Lung (tissue), 17 donors: ENCODE measurements at places on chromosomes 3 and 15. TPM values are rescaled to one million over a fixed set of nuclear protein-coding genes. Genes with fewer than 3 reads are reported as not detected.

DNA sequence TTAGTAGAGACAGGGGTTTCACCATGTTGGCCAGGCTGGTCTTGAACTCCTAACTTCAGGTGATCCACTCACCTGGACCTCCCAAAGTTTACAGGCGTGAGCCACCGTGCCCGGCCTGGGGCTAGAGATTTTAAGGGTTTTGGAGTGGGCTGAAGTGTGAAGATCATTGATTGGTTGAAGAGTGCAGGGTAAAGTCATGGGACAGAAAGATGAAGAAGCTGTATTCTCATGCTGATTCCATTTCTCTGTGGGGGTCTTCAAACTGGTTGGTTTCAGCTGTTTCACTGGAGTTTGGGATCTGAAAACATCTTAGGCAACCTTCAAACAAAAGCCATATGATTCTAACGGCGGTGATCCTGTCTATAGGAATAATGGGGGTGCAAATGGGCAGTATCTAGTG is 52.1 kb downstream of the GATM start:
- H3K27me3 ChIP-seq: no peaks in the 10 kb centered on the region
- no peaks in the 10 kb centered on the region for H3K36me3 ChIP-seq
- no peak for DNase-seq
- H3K4me3 ChIP-seq: no peak overlapping the region
- no peak overlapping the region for H3K27ac ChIP-seq

GRCh38 chr3:169328471-169328870 is 335.0 kb downstream of the MECOM start:
- no peak overlapping the region for H3K4me3 ChIP-seq
- no peaks in the 10 kb centered on the region for H3K4me1 ChIP-seq
- H3K36me3 ChIP-seq: no peaks in the 10 kb centered on the region
- no peak for DNase-seq
- H3K27me3 ChIP-seq: no peaks in the 10 kb centered on the region

DNA sequence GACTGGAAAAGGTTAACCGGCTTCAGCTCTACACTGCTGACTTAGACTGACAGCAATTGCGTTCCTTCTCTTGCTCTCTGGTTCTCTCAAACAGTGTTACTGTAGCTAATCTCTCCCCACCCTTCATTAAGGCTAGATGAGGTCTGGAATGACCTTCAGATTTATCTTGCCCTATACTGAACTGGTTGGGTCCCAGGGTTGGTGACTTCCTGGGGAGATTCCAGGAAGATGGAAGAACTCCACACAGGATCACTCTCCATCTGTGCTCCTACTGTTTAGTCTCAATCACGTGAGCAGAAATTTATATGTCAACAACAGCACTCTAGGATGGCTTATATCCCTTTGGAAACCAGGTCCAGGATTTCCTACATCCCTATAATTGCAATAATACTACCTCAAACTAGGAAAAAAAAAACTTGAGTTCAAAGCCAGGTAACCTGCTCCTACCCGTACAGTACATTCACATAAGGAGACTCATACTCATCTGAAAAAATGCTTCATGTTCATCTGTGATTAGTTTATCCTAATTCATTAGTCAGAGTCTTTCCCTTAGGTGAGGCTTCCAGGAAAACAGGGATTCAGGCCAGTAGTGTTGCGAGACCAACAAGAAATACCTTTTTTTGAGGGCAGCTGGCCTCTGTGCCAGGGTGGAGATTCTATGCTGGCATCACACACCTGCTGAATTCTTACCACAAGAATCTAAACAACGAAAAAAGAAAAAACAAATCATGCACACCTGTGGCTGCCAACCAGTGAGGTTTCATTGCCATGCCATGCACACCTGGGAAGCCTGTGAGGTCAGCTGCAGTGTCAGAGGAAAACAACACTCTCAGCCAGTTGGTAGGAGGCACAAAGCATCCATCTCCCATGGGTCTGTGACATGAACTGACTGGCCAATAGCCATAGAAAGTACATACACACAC is 297.3 kb downstream of the MECOM start:
- no peak overlapping the region for H3K4me3 ChIP-seq
- H3K36me3 ChIP-seq: no peaks in the 10 kb centered on the region
- peaks cover 9% of the 10 kb centered on the region for H3K4me1 ChIP-seq

Gene SH2D7
- not detected for total RNA-seq

DNA sequence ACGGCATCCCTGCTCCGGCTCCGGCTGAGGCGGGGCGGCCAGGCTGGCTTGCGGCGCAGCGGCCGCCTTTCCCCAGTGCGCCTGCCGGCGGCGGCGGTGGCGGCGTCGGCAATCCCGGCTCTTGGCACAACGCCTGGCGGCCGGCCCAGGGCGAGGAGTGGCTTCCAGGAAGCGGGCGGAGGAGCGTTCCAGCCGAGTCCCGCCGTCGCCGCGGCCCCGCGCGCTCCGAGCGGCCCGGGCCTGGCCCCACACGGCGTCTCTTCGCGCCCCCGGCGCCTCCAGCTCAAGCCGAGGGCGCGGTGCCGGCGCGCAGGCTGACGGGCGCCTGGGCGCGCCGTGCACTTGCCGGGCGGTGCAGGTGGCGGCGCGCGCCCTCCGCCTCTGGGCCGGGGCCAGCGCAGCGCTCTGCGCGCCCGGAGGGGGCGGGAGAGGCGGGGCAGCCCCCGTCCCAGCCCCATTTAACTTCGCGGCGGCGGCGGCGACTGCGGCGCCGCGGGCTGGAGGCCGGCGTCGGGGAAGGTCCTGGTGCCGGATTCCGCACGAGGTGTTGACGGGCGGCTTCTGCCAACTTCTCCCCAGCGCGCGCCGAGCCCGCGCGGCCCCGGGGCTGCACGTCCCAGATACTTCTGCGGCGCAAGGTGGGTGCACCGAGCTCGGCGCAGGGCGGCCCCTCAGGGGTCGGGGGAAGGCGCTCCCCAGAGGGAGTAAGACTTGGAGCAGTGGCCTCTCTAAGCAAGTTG is at the start of gene ADAMTSL3:
TSS of gene ADAMTSL3 (plus strand) at position 485 of the 740 bp plus-strand sequence. CDS start 1,639 bp downstream, outside the sequence.
- H3K4me1 ChIP-seq: no peaks in the 10 kb centered on the region
- peak within 1 kb of the TSS; percentile 62 for H3K27ac ChIP-seq
- peaks cover 7% of the 10 kb centered on the region for H3K27me3 ChIP-seq

Gene OR5K2
- not detected for total RNA-seq

Gene ARL14
- total RNA-seq: not detected

DNA sequence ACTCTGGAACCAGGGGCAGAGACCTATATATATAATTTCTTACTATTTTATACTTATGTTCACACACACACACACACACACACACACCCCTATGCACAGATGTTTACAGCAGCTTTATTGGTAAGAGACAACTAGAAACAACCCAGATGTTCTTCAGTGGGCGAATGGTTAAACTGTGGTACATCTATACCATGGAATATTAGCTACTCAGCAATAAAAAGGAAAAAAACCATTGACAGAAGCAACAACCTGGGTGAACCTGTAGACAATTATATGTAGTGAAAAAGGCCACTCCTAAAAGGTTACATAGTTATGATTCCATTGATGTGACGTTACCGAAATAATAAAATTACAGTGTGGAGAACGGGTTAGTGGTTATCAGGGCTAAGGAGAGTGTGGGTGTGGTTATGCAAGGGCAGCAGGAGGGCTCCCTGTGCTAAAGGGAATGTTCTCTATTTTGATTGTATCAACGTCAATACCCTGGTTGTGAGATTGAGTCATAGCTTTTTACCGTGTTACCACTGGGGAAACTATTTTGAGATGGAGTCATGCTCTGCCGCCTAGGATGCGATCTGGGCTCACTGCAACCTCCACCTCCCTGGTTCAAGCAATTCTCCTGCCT is 85.5 kb downstream of the FLNB start:
- H3K4me1 ChIP-seq: peaks cover 2% of the 10 kb centered on the region
- no peak overlapping the region for H3K27ac ChIP-seq

- no peaks in the 10 kb centered on the region for H3K27me3 ChIP-seq
- peaks cover 62% of the 10 kb centered on the region for H3K4me1 ChIP-seq
- no peak for DNase-seq
- no peaks in the 10 kb centered on the region for H3K36me3 ChIP-seq
- no peak overlapping the region for H3K4me3 ChIP-seq
Observed at GRCh38 chr15:65081758-65082157, 5.2 kb downstream of the KBTBD13 start.

Gene ITPKA
- total RNA-seq: 1.9 TPM

- no peak overlapping the region for H3K27ac ChIP-seq
- DNase-seq: no peak
- peaks cover 6% of the 10 kb centered on the region for H3K4me1 ChIP-seq
- no peak overlapping the region for H3K4me3 ChIP-seq
- no peaks in the 10 kb centered on the region for H3K27me3 ChIP-seq
Observed at GRCh38 chr15:83626171-83626802, 27.6 kb upstream of the ADAMTSL3 start.

DNA sequence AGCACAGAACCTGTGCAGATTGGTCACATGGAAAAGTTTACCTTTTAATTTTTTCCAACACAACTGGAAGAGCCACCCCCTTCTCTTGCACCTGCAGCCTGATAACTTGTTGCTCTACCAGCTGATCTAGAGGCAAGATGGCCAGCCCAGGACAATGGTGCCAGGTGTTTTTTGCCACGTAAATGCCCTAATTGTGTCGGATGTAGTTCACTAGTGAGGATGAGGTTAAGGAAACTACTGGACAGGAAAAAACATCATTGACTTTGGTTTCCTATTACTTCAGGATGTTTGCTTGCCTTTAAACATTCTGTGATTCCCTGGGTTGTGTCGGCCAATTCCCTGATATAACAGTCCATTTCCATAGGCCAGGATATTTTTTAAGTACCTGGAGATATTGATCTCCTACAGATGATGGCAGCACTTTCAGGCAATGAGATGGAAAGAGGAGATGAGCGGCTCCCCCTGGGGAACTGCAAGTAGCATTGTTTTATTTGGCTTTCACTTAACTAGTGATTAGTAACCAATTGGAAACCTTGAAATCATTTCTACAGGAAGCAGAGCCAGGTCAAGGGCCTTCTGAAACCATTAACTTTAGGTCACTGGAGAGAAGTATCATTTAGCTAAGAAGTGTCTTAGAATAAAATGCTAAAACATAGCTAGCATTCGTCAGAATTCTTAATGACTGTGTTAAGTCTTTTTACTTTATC is 72.5 kb downstream of the OSBPL10 start:
- peaks cover 4% of the 10 kb centered on the region for H3K4me1 ChIP-seq
- no peak overlapping the region for H3K27ac ChIP-seq
- DNase-seq: no peak
- H3K27me3 ChIP-seq: no peaks in the 10 kb centered on the region

DNA sequence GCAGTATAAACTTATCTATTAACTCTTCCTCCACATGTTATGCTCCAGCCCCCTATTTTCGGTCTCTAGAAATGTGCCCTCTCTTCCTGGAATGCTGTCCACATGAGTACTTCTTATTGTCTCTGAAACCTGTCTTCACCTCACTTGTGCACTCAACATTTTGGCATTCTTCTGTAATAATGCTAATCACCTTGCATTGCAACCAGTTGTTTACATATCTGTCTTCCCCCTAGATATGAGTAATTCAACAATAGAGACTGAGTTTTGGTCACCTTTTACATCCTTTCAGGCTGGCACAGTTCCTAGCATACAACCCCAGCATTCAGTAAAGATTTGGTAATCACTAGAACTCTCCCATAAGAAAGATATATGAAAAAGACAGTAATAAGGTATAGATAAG is 17.2 kb downstream of the CCDC80 start:
- no peak overlapping the region for H3K27ac ChIP-seq
- no peaks in the 10 kb centered on the region for H3K27me3 ChIP-seq
- no peak for DNase-seq
- no peaks in the 10 kb centered on the region for H3K36me3 ChIP-seq
- H3K4me1 ChIP-seq: no peaks in the 10 kb centered on the region

Gene SKIL
- 57.3 TPM for total RNA-seq

- H3K27ac ChIP-seq: peak overlapping the region; percentile 88
- peaks cover 12% of the 10 kb centered on the region for H3K4me1 ChIP-seq
- DNase-seq: peak; percentile 70
- peak overlapping the region; percentile 90 for H3K4me3 ChIP-seq
- H3K36me3 ChIP-seq: no peaks in the 10 kb centered on the region
- no peaks in the 10 kb centered on the region for H3K27me3 ChIP-seq
Observed at GRCh38 chr3:111979434-111980038, 710 bp downstream of the ABHD10 start.

Gene TGM4
- total RNA-seq: not detected

GRCh38 chr15:84082739-84083138 is 152.8 kb upstream of the GOLGA6L4 start:
- DNase-seq: no peak
- no peaks in the 10 kb centered on the region for H3K27me3 ChIP-seq
- H3K27ac ChIP-seq: no peak overlapping the region
- no peak overlapping the region for H3K4me3 ChIP-seq

DNA sequence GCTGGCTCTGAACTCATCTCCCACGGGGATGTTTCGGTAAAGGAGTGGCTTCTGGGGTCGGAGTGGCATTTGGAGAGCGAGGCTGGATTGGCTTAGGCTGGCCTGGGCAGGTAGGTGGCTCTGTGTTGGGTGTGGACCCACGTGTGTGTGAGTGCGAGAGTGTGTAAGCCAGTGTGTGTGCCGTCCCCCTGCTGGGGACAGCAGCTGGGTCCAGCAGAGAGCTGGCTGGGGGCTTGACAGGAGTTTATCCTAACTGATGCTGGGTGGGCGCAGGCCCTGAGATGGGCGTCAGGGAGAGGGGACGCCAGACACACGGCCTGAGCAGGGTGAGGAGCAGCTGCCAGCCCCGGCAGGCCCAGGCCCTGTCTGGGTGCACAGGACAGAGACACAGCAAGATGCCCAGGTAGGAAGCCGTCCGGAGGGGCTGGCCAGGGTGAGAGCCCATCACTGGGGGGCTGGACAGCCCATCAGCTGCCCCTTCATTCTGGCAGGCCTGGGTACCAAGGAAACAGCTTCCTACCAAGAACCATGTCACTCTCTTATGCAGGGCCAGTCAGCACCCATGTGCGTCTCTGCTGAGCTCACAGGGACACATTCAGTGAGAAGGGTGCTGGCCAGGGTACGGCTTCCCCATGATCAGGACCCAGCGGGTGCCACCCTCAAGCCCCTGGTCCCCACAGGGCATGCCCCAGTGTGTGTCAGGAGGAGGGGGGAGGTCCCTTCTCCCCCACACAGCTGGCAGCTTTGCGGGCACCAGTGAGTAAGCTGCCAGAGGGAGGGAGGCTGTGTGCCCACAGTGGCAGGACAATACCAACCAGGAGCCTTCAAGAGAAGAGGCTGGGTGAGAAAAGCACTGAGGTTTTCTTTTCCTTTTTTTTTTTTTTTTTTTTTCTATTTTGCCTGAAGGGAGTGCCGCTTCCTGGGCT is 1.1 kb downstream of the PAK6 start:
- H3K4me1 ChIP-seq: no peaks in the 10 kb centered on the region
- H3K27ac ChIP-seq: no peak overlapping the region
- no peaks in the 10 kb centered on the region for H3K36me3 ChIP-seq
- no peak overlapping the region for H3K4me3 ChIP-seq
- no peak for DNase-seq

- no peaks in the 10 kb centered on the region for H3K36me3 ChIP-seq
- H3K4me3 ChIP-seq: no peak overlapping the region
- DNase-seq: no peak
- H3K27ac ChIP-seq: no peak overlapping the region
- H3K4me1 ChIP-seq: no peaks in the 10 kb centered on the region
- H3K27me3 ChIP-seq: no peaks in the 10 kb centered on the region
Observed at GRCh38 chr3:22297436-22297835, 546.4 kb upstream of the ZNF385D start.
